Activated CD4-positive, alpha-beta T cell treated with anti-CD3 and anti-CD28 coated beads, Interleukin-2, amount 10 ng/mL, durations not matched to agents 24 days and 14 days (primary cell): ENCODE measurements at places on chromosomes 13 and 19.

- peak; percentile 82 for DNase-seq
These were observed 1.4 kb downstream of the ARHGEF18 start for GRCh38 chr19:7349961-7350711.

DNA sequence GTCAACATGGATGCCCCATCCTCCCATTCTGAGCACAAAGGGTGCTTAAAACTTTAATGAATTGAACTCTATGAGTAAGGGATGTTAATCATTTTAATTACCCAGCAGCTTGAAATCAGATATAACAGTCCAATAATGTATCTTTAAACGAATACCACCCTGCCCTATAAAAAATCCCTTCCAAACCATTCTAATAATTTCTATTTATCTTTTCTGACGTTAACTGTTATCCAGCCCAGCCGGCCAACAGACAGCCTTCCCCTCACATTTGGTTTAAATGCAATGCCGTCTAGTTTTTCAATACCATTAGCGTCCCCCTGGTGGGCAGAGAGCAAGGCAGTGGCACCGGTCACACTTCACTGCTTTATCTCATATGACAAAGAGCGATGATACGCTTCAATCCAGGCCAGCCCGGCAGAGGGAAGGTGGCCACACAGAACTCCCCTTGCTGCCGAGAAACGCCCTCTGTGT is 402.2 kb upstream of the ZNF507 start:
- DNase-seq = no peak

- no peak for DNase-seq
These were observed 350.0 kb downstream of the DCT start for GRCh38 chr13:94129490-94129894.

DNA sequence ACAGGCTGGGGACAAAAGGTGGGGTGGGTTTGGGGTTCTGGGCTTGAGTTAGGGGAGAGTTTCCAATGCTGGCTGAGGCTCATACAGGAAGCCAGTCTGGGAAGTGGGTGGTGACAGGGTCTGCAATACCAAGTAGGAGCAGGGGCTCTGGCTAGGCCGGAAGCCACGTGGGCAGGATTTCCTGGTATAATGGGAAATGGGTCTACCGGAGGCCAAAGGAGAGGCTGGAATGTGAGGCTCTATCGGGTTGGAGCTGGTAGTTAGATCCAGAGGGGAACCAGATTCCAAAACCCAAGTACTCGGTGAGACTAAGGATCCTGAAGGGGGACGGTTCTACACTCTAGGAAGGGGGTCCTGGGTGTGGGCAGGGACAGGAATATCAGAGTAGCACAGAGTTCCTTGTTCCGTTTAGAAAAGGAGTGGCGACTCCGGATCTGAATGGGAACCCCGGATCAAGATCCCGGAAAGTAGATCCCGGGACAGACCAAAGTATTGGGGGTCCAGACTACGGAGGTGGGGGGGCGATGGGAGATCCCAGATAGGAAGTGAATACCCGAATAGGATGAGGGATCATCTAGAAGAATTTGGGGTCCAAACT is 802 bp downstream of the CDC37 start:
- peak; percentile 76 for DNase-seq

- DNase-seq = peak; percentile 78
These were observed 185.4 kb downstream of the KDM4B start for GRCh38 chr19:5154129-5154798.

GRCh38 chr19:4302243-4302640 is at the start of gene TMIGD2:
Gene TMIGD2 (minus strand): TSS chr19:4302389. CDS start chr19:4302385, 4 bp downstream.
- peak; percentile 75 for DNase-seq

GRCh38 chr19:34222386-34222785 is 32.0 kb upstream of the GARRE1 start:
- no peak for DNase-seq

- no peak for DNase-seq
These were observed 167.1 kb upstream of the MAB21L1 start for GRCh38 chr13:35643625-35644024.
